Activated effector memory CD4-positive, alpha-beta T cell treated with Interleukin-2 at 50 U/mL for 16 hours (primary cell): ENCODE measurements at places on chromosomes 12 and 14.

DNA sequence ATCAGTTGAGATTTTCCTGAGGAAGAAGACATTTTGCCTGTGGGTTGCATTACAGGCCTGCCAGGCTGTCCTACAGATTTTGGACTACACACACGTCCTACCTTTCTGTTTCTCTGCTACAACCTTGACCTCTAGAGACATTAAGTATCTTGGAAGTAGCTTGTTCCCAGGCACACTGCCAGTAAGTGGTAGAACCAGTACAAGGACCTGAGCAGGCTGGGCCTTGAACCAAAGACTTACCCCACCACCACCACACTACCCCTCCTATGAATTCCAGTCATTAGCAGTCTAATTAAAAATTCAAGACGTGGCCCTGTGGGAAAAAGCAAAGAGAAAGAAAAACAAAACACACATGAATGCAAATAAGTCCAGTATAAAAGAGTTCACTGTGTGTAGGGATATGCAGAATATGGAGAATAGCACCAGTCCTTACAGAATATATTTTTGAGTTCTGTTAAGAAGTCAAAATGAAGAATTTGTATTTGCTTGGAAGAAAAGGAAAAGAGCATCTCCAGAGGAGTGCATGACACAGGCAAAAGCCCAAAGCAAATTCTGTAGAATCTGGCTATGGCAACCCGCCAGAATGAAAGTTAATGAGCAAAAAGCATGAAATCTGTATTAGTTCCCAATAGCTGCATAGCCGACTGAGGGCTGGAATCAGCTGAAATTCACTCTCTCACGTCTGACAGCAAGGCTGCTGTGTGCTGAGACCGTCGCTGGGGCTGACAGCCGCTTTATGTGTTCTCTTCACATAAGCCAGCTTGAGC, 74.3 kb upstream of the ST8SIA1 start:
- DNase-seq = no peak

DNA sequence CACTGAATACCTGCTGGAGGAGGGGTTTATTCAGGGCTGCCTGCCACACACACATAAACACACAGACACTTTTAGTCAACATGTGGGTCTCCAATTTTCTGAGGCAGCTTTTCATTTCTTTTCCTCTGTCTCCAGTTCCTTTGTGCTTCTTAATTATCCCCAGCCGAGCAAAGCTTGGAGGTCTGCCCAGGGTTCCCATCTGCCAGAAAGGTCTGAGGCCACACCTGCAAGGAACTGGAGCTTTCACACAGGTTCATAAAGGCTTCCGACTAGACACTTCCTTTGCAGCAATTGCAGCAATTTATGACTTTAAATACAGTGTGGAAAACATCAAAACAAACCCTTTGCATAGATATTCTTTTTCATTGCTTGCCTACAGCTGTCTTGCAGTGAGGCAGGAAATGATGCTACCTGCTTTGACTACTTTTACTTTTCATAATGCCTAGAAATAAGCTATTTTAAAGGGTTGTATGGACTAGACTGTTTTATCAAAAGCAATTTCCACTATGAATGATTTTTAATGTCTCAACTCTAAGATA, 1318.9 kb downstream of the AACS start:
- DNase-seq = no peak

- no peak for DNase-seq
These were observed 112.1 kb downstream of the DAD1 start for GRCh38 chr14:22476887-22477286.

DNA sequence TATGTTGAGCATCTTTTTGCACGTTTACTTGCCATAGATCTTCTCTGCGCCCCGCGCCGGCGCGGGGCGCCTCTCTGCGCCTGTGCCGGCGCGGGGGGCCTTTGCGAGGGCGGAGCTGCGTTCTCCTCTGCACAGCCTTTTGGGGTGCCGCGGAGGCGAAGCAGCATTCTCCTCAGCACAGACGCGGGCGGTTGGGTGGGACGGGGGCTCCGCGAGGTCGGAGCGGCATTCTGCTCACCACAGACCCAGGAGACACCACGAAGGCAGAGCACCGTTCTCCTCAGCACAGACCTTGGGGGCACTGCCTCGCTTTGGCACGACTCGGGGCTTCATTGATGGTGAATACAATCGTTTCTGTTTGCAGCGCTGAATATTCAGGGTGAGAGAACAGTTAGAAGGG, 28.5 kb upstream of the ANHX start:
- no peak for DNase-seq

DNA sequence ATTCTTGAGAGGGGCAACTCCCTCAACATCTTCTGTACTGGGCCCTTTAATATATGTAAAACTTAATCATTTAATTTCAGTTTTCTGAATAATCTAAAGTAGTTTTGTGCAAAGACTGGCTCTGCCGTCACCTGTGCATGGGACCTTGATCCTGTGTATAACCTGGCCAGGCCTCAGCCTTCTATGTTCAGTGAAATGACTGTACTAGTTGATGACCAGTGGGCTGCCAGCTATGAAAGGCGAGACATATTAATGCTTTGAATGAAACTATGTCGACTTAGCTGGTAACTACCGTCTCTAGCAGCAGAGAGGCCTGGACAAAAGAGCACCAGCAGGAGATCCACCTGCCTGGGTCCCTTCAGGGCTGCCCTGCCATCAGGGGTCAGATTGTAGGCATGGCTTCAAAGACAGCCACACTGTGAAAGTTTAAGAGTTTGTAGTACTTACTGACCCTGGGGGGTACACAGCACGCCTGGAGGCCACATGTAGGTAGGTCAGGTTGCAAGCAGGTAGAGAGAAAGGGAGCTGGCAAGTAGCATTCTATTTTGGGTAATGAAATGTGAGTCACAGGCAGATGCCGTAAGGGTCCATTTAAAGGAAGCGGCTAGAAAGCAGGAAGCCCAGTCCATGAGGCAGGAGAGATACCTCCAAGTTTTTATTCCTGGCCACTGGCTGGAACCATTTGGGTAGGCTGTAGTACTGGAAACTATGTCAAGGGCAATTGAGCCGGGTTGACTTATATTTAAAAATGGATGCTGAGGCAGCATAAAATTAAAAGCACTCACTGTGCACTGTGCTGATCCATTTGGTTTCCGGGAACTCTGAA, 77.2 kb downstream of the BHLHE41 start:
- DNase-seq = no peak
